ENCODE measurements at places on chromosomes 12 and 14.

- DNase-seq, result no peak
Measured at GRCh38 chr14:92590176-92590575, 76.6 kb downstream of the RIN3 start.

DNA sequence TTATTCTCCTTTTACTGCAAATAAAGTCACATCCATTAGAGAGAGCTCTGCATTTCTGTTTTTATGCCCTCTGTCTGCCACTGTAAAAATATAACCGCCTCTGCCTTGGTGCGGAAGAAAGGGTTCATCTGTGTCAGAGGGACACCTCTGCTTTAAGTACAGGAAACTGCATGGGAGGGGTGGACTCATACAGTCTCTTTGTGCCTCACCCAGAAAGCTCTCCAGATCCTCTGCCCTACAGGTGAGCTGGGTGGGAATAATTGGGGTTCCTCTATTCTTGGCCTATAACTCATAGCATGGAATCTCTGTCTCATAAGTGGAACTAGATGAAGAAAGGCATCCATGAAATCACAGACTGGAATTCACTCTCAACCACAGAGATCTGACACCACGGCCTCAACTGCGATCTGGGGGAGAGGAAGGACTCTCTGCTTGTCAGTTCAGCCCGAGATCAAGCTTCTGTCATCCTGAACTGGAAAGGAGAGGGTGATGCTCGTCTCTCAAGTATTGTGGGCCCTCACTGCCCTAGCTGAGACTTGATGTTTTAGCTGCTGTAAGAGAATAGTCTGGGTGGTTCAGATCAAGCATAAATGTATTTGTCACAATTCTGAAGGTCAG is 702.3 kb downstream of the TMEM121 start:
- DNase-seq, result no peak

- no peak for DNase-seq
Measured at GRCh38 chr12:104890476-104891096, 67.5 kb downstream of the SLC41A2 start.

DNA sequence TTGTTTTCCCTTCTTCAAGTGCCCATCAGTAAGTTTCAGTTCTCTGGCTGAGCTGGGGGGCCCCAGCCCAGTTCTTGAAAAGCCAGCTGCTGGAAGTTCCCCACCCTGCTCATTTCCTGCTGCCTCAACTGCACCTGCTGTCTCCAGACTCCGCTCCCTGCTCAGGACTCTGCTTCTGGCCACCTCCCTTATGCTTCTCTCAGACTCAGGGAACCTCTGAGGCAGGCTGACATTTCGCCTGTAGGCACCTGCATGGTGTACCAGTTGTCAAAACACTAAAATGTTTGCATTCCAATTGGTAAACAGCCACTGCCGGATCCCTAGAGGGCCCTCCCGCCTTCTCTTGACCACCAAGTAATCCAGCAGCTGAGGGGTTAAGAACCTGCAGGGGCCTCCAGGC is 136.5 kb upstream of the VRK1 start:
- DNase-seq, result no peak

- peak; percentile 30 for DNase-seq
Measured at GRCh38 chr12:108966378-108967151, 54.3 kb downstream of the SVOP start.

DNA sequence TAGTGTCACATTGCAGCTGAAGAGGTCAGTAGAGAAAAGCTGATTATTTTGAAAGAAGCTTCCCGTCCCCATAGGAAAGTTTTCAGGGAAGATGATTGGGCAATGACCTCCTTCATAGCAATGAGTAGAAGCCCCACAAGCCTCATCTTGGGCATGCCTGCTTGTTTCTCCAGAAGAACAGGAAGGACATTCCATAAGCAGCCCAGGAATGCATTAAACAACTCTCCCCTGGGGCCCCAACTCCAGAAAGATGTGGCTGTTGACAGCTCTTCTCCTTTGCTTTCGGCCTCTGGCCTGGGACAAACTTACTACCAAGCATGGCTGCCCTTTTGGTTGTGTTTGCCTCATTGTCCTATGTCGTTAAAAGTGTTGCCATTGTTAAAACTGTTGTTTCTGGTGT is 5.7 kb upstream of the VDR start:
- DNase-seq, result no peak

DNA sequence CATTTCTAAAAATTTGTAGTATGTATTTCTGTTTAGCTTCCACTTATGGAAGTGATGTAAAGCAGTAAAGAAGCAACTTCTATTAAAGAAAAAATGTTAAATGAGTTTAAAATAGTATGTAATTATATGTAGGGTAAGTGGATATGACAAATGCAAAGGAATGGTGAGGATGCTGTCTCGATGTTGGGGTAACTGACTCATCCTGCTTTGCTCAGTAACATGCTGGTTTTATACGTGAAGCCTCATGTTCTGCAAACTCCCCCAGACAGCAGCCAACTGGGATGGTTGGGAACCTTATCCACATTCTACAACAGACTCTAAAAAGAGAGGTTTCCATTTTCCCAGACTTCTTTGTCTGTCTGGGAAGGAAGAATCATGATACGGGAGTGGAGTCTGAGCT is 1006.4 kb upstream of the TMEM132C start:
- DNase-seq, result no peak

- no peak for DNase-seq
Measured at GRCh38 chr12:67161322-67161918, 107.7 kb upstream of the CAND1 start.

GRCh38 chr12:93790472-93791152 is 113.4 kb downstream of the CRADD start:
- DNase-seq, result no peak

GRCh38 chr14:102005336-102005735 is 41.0 kb downstream of the DYNC1H1 start:
- no peak for DNase-seq

DNA sequence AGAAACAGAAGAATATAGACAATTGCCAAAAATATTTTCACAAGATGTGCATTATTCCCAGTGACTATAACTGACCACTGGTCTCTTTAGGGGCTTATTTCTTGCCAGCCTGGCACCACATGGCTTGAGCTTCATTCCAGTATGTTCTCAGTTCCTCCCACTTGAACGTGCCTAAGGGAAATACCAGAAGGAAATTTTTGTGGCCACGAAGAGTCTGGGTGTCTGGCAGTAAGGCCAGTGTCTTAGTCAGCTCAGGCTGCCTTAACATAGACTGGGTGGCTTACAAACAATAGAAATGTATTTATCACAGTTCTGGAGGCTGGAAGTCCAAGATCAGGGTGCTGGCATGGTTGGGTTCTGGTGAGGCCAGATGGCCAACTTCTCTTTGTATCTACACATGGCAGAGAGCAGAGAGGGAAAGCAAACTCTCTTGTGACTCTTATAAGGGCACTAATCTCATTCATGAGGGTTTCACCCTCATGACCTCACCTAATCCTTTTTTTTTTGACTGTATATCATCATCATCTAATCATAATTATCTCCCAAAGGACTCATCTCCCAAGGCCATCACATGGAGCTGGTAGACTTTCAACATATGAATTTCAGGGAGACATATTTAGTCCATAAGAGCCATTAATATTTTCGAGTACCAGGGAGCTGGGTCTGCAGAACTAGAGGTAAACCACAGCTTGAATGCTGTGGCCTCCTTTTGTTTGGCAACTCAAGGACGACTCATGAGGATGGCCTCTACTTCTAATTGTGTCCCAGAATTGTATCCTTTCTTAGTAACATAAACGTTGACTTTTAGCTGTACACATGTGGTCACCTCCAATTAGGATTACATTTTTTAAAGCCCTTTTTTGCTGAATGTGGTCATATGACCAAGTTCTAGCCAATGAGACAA is 5.1 kb upstream of the SMOC1 start:
- no peak for DNase-seq

DNA sequence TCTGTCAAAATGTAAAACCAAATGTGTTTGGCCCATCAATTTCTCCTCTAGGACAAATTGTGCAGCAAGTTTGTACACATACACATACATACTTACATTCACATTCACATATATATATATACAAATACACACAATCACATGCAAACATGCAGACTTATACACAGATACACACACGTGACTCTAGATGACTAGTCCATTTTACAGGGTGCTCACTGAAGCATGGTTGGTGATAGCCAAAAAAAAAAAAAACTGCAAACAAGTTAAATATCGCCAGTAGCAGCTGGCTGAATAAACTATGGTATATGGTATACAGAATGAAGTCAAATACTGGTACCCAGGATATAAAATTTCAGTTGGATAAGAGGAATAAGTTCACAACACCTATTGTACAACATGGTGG is 77.9 kb downstream of the SLC25A21 start:
- no peak for DNase-seq

GRCh38 chr12:120159509-120160237 is 34.8 kb downstream of the GCN1 start:
- DNase-seq, result no peak

DNA sequence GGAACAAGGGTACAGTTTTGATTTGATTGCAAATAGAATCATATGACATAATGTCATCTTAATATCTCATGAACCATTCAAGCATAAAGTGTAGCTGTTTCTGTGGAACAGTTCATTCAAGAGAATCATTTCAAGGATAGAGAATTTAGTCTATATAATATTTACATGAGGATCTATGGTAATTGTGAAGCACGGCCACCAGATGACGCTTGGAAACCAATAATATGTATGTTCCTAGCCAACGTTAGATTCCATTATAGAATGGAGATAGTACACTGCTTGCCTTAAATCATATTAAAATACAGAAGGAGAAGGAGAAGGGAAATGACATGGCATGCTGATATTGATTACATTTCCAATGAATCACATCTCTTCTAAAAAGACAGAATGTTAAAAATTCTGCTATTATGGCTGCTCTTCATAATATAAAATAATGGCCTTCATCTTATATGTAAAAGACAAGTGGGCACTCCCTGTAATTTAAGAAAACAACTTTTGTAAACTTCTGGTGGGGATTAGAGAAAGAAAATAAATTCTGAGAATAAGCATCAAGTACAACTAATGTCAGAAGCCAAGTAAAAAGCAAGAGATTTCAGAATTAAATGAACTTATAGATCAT is 351.0 kb downstream of the NAV3 start:
- peak; percentile 36 for DNase-seq

- no peak for DNase-seq
Measured at GRCh38 chr14:77561881-77562280, 54.6 kb downstream of the SPTLC2 start.

- DNase-seq, result peak; percentile 56
Measured at GRCh38 chr12:80033448-80033847, 65.9 kb upstream of the OTOGL start.

GRCh38 chr12:66919466-66919865 is 240.6 kb upstream of the GRIP1 start:
- DNase-seq, result no peak

DNA sequence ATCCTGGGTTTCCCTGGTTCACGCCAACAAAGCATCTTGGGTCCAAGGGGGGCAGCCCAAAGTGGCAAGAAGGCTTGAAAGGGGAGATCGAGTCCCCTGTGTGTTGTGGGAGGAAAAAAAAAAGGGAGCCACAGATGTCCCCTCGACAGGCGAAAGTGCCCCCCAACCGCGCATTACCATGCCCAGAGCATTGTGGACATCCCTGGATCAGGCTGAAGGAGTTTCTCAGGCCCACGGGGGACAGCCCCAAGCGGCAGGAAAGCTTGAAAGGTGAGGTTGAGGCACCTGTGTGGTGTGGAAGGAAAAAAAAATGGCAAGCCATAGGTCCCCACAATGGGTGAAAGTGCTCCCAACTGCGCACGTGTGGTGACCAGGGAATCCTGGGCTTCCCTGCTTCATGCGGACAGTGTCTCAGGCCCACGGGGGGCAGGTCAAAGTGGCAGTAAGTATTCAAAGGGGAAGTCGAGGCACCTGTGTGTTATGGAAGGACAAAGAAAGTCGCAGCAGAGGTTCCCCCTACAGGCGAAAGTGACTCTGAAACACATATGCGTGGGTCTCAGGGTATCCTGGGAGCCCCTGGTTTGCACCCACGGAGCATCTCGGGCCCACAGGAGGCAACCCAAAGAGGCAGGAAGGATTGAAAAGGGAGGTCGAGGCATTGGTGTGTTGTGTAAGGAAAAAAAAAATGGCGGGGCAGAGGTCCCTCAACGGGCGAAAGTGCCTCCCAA is 580.1 kb downstream of the ALG10 start:
- no peak for DNase-seq

DNA sequence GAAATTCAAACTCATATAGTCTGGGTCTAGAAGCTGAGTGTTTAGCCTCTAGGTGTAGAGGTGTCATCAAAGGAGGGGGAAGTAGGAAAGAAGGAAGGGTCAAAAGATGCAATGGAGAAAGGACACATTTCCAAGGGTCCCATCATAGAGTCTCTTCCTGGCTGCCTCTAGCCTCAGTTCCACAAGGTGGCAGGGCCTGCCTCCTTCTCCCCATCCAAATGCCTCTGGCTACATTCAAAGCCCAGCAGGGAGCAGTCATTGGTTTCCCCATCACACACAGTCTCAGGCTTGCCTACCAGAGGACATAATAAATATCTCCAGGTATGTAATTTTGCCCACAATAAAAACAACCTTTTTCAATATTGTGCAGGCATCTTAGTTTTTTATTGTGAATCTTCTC is 2.1 kb upstream of the CCT2 start:
- no peak for DNase-seq

DNA sequence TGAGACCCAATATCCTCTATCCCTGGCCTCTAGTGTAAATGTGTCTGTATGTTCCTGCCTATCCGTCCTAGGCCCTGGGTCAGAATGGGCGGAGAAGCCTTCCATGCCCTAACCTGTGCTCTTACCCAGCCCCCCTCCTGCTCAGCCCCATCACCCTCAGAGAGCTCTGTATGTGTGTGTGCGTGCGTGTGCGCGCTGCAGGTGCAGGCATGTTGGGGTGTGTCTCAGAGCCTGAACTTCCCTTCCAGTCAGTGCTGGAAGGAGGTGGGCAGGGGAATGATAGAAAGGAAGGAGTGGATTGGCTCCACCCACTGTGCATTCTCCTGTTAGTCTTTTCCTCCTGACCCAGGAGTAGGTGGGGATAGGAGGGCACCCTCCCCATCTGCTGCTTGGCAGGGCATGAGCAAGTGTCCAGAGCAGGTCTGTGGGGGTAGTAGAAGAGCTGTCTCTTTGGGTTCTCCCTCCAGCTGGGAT is 7.2 kb downstream of the NAB2 start:
- DNase-seq, result no peak

DNA sequence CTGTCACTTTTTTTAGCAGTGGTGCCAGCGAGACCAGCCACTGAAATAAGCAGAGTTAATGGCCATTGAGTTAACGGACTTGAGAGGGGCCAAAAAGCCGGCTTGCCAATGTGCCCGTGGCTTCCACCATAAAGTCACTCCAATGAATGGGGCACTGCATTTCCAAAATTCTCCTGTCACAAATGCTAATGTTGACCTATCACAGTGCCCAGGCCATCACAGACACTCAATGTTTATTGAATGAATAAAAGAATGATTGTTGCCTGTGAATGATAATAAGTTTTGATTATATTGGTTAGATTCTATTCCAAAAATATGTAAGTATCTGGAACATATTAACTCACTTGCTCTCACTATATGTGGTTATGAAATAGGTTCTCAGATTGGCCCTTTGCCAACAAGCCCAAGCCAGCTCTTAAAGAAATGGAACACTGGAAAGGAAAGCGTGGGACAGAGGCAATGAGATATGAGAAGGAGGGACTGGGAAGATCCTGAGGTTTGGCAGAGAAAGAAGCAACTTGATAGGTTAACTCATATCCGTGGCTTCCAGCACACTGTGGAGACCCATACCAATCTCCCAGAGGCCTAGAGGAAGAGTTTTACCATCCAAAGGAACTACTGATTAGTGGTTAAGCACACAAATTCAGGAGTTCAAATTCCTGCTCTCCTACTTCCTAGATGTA is 108.7 kb downstream of the BTG1 start:
- peak; percentile 58 for DNase-seq

Data from muscle of back (tissue), 13 donors.